ENCODE measurements at places on chromosomes 13 and 19.
A peak's percentile ranks its signal among the peaks of the same experiment; 100 is the strongest.

DNA sequence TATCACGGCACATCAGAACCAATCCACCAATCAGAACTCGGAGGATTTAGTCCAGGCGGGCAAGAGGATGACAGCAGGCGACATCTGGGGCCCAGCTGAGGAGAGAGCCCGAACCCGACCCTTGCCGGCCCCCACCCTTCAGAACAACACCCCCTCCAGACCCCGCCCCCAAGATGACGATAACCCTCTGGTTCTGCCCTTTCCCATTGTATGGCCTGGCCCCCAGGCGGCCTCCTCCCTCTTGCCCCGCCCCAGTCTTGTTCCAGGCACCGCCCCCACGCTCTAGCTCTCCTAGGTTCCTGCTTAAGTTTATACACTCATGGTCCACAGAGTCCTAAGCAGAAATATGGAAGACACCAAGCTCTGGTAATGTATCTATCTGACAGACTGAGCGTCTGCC lies 2.8 kb upstream of the ZNF83 start:
- no peak for DNase-seq

DNA sequence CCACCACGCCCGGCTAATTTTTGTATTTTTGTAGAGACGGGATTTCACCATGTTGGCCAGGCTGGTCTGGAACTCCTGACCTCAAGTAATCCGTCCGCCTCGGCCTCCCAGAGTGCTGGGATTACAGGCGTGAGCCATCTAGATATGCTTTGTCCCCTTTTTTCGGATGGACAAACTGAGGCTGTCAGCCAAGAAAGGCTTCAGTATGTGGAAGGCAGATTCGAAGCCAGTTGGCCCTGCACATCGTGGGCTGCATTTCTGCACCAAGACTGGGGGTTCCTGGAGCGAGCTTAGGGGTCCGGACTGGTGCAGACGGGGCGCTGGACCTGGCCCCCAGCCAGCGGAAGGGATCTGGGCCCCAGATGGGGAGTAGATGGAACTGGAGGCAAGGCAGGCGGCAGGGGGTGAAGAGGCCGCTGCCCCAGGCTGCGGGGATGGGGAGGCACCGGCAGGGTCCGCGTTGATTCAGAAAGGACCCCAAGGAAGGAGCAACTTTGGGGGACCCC lies 9.7 kb upstream of the JUND start:
- DNase-seq: no peak

- no peak for DNase-seq
Observed at GRCh38 chr19:29873024-29873800, 61.4 kb downstream of the CCNE1 start.

DNA sequence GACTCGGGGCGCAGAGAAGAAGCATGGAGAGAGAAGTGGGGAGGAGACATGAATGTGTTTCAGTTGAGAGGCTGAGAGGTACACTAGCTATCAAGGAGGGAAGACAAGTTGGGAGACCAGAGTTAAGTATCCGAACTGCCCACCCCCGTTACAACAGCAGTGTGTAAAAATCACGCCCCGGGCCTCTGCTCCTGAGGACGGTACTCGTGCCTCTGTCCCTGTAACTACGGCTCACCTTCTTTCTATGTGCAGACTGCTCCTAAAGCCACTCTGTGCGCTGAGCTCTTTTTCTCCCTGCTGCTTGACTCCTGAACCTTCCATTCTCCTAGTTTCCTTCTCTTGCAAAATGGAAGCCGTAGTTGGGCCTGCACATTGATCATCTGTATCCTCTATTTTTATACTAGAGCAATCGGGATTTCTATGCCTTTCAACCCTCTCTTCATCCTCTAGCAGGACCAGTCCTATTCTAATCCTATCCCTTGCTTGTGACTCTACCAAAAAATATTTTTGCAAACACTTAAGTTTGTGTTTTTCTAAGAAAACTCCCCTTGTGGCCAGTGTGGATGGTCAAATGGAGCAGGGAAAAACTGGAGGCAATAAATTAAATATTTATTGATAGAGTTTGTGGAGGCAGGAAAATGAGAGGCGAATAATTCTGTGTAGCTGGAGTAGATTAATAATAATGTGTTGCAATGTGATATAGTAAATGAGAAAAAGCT lies 569 bp downstream of the POLR1D start:
- no peak for DNase-seq

GRCh38 chr19:50478901-50479715 lies 2.5 kb upstream of the GARIN5A start:
- DNase-seq: peak; percentile 78

DNA sequence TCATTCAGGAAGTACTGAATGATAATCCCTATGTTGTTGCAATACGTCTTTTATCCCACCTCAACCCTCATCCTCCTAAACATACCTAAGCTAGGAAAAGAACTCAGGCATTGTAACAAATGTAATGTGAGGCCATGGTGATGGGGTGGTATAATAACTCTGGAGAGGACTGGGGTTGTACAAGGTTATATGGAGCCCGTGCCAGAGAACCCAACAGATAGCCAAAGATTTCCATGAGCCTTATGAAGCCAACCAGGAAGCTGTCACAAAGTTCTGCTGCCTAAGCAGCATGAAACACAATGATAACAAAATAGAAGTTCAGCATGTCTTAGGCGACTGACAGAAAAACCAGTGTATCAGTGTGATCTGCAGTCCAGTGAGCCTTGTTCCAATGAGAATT lies 394.1 kb upstream of the NBEA start:
- DNase-seq: no peak

- no peak for DNase-seq
Observed at GRCh38 chr13:43295321-43295720, 271.9 kb downstream of the DNAJC15 start.

DNA sequence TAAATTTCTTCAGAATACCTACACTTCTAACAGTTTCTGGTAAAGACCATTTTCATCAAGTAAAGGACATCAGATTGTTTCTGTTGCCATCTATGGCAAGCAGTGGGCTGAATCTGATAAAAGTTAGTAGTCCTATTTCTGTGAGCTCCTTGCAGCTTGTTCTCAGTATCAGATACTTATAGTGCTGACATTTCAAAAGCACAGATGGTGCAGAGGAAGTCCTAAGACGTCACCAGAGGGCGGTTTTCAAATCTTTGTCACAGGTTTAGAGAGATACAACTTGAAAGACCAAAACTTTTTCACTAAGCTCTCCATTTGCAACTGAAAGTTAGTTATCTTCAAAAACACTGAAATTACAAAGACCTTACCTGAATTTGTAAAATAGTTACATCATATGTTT lies 719.8 kb downstream of the SLITRK1 start:
- no peak for DNase-seq

- no peak for DNase-seq
Observed at GRCh38 chr19:21838646-21839045, 2.7 kb upstream of the ZNF43 start.

GRCh38 chr19:50195224-50195623 lies 8.2 kb upstream of the MYH14 start:
- no peak for DNase-seq

DNA sequence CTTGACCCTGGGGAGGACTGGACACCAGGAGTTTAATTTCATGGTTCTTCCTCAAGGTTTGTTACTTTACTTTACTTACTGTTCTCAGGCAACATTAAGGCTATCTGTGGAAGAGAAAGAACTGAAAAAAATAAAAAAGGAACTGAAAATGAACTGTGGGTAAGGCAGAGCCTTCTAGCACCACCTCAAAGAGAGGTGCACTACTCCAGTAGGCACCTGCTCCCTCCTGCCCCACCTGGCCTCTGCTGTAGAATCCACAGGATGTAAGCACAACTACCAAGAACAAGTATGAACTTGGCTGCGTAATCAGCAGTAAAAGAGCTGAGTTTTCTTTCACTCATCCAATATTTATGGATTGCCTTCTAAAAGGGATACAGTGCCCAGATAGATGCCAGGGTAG lies 12.2 kb downstream of the ZNF112 start:
- DNase-seq: no peak

DNA sequence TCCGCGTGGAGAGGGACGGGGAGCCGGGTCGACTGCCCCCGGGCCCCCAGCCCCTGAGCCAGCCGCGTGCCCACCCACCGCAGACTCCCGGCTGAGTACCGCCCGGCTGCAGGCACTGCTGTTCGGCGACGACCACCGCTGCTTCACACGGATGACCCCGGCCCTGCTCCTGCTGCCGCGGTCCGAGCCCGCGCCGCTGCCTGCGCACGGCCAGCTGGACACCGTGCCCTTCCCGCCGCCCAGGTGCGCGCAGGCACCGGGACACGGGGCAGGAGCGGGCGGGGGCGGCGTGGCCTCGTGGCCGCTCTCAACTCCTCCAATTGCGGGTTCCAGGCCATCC lies 1.6 kb downstream of the AMH start:
- no peak for DNase-seq

DNA sequence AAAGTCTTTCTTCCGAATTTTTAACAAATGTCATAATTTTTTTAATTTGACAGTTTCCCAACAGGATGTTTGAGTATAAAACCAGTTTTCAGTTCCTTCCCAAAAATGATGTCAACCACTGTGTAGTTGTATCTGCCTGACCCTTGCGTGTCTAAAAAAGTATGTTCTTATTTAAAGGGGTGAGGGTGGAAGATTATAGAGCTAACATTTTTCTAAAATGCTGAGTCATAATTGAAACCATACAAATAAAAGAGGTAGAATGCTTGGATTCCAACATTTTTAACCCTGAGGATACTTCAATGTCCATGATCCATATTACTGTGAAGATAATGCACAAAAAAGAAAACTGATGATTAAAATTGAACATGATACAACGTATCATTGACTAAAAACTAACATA lies 1388.8 kb downstream of the UQCRFS1 start:
- DNase-seq: no peak

GRCh38 chr13:110593430-110594130 lies 21.8 kb upstream of the NAXD start:
- DNase-seq: peak; percentile 72
